ENCODE measurements at places on chromosomes 5 and 9. TPM values are rescaled to one million over a fixed set of nuclear protein-coding genes. Genes with fewer than 3 reads are reported as not detected.
A peak's percentile ranks its signal among the peaks of the same experiment; 100 is the strongest.

DNA sequence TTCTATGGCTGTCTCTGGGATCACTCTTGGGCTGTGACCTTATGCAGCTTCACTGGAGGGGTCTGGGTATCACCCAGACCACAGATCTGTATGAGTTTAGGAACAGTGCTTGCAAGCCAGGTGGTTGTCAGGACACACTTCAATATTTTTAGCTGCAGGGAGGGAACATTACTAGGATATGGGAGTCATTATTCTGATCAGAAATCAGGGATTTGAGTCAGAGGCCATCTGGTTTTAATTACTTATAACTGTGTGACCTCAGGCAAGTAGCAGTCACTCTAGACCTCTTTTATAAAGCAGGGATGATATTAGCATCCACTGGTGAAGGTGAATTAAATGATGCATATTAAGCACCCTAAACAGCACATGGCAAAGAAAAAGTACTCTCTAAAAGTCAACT is 60.1 kb upstream of the NMUR2 start:
- DNase-seq = no peak

DNA sequence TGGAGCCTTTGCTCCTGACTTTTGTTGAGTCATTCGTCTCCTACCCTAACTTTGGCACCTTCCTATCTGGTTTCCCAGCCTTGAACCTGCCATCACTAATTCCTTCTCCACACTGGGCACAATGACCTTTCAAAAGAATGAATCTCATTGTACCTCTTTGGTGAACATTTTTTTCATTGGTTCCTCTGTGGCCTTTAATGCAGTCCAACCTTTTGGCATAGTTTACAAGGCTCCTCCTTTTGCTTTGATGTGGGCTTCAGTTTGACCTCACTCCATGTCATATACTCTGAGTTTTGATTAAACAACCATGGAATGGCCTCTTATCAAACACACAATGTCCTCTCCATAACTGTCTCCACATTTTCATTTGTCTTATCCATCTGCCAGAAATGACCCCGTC is 14.5 kb upstream of the ROPN1L start:
- DNase-seq = no peak

DNA sequence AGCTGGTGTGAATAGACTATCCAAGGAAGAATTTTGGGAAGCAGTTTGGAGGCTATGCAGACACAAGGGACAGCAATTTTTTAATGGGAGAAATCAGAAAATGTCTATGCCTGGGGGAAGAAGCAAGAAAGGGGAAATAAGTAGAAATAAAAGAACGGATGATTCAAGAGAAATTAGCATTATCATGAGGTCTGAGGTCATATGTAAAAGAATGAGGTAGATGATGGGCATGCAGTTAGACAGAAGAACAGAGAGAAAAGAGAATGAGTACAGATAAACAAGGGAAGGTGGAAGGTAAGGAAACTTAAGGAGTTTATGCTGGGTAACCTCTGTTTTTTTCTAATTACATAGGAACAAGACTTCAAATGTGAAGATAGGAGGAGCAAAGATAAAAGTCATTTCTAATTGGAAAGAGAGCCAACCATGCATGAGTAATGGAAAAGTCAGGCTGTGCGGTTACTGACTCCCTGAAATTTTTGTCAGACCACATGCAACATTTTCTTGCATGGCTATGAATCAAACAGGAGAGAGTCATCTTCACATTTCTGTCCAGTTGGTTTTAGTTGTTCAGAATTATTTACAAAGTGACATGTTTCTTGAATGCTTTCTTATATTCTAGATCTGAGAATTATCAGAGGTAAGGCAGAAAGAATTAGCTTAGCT is 101.0 kb upstream of the PIK3R1 start:
- DNase-seq = peak; percentile 65

DNA sequence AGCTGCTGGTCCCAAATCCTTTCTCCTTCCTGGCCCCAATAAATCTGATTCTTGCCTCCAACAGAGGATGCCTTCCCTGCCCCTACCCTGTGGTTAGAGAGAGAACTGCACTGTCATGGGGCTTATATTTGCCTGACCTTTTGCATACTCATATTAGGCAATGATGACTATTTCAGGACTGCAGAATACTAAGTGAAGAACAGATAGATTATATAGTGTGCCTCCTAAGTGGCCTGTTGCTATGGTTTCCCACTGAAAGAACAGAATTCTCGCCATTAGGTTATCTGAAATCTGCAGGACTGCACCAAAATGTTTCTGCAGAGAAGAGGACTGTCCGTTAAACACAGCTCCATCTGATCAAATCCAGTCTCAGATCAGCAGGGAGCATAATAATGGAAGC is 87.3 kb upstream of the CCNG1 start:
- DNase-seq = no peak

Gene ZNF883
- 1.7 TPM for polyA plus RNA-seq

DNA sequence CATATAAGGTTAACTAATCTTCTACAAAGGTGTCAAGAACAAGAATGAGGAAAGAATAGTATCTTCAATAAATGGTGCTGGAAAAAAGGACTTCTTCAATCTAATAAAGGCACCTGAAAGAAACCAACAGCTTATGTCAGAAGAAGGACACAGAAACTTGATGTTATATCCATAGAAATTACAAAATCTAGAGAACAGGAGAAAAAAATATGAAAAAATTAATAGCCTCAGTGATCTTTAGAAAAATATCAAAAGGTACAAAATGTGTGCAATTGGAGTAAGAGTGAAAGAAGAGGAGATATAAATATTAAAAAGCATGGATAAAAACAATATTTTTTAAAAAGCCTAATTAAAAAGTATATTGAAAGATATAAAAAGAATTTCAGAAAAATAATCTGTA is 18.8 kb upstream of the PRSS3 start:
- DNase-seq = no peak

Gene MCC
- 4.8 TPM for polyA plus RNA-seq

GRCh38 chr5:1112596-1113331 is 901 bp upstream of the SLC12A7 start:
- peak; percentile 70 for DNase-seq

DNA sequence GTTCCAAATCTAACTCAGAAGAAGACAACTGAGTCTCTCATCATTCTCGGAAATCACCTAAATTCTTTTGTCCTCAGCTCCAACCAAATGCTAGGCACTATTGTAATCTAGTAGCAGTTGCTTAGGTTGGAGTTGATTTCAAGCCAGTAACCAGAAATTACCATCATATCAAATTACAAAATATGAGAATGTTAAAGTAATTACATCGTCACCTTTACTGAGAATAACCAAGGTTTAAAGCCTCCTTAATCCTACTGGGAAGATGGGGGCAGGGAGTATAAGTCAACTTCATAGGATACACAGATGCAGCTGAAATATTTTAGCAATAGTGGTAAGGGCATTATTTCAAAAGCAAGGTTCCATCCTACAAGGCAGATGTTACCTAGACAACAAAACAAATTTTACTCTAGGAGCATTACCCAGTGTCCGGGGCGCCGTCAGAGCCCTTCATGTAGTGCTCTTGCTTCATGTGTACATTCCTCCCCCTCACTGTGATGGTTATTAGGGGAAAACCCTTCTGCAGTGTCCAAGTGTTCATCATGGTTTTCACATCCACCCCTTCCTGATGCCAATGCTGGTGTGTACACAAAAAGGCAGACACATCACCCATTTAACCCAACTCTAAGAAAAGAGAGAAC is 19.5 kb downstream of the ERAP1 start:
- DNase-seq = peak; percentile 3

Gene NUTM2F
- polyA plus RNA-seq = not detected

Gene NR5A1
- polyA plus RNA-seq = not detected

- DNase-seq = no peak
These were observed 295.9 kb upstream of the ZNF608 start for GRCh38 chr5:125042261-125042890.

Gene ARL14EPL
- polyA plus RNA-seq = not detected

DNA sequence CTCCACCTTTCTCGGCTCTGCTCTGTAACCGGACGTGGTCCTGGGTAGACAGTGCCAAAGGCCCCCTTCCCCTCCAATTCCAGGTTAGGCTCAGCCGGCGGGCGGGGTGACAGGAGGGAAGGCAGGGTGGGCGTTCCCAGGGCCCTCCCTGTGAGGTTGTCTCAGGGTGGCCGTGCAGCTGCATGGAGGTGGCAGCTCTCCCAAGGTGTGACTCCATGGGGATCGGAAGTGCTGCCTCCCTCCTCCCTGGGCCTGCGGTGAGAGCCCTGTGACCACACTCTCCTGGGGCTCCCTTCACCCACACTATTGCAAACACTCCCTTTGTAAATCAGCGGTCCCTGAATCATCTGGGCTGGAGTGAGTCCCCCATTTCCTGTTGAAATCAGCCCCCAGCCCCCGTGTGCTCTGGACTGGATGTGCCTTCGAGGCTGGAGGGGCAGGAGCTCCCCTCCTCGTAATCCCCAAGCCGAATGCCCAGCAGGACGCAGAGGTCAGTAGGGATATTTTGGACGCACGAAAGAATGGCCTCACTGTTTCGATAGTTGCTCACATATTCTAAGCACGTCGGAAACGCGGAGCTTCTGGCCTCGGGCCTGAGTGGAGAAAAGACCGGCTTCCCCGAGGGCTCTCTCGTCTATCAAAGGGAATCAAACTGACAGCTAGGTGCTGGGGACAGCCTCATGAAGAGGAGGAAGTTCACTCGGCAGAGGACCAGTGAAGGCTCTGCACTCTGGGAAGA is 107.6 kb upstream of the COL5A1 start:
- no peak for DNase-seq

Gene IL3
- polyA plus RNA-seq = not detected

DNA sequence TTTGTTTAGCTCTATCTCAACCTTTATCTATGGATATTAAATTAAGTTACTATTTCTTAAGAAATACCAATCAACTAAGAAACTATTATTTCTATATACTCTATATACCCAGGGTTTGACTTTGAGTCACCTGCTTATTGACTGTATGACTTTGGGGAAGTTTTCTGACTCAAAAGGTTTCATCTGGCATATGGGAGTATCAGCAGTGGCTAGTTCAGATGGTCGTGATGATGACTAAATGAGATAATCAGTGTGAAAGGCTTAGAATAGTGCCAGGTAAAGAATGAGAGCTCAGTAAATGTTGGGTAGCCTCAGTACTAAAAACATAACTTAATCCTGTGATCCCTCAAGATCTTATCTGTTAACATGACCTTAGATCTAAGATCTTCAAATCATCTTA is 179.7 kb upstream of the ISL1 start:
- DNase-seq = no peak

Gene ALDOB
- polyA plus RNA-seq = not detected

Gene TMC1
- not detected for polyA plus RNA-seq

- no peak for DNase-seq
These were observed 51.8 kb upstream of the GALNT10 start for GRCh38 chr5:154138701-154139100.

DNA sequence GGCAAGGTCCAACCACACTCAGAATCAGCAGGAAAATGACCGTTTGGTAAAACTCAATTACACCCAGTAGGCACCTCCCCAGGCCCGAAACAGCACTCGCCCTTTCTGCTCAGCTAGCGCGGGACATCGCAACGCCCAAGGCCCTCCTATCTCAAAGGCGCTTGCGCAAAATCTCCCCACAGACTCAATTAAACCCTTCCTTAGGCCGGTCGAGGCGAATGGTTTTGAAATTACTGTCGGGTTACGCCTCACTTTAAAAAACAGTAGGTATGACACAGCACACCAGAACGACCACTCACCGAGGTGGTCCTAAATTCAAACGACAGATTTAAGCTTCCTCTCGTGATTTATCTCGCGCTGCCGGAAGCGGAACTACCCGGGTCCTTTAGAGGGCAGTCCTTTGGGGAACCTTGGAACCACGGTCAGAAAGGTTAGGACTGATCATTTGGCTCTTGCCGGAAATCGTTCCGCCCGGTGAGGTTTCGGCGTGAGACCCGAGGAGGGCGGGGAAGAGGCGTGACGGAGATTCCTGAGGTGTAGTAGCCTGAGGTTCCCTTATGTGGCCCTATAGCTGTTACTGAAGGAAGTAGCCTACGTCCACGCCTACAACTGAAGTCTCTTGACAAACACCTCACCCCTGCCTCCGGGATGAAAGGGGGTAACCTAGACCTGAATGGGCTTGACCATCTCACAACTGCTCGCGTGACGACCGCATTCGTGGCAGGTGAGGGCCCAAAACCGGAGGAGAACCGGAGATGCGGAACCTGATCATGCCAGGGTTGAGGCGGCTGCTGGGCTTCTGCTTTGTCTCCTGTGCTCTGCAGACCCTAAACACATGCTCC is at the start of the genes GIN1 and PPIP5K2:
TSS of gene GIN1 (minus strand) at position 374 of the 842 bp plus-strand sequence. CDS start 11,431 bp downstream, outside the sequence.
TSS of gene PPIP5K2 (plus strand) at position 537 of the 842 bp plus-strand sequence. CDS start 9,289 bp downstream, outside the sequence.
- peak; percentile 97 for DNase-seq

GRCh38 chr5:141135030-141135717 is at the start of gene PCDHB5:
PCDHB5 (plus strand) TSS chr5:141135206; CDS start chr5:141135435, 229 bp downstream.
- no peak for DNase-seq
